Fibroblast of skin of abdomen (primary cell): ENCODE measurements at places on chromosomes 7 and 10.

- peak; percentile 20 for DNase-seq
Observed at GRCh38 chr10:71854031-71854430, 3.0 kb upstream of the PSAP start.

GRCh38 chr7:149450821-149451220 lies 10.0 kb downstream of the ZNF777 start:
- no peak for DNase-seq

GRCh38 chr10:101062232-101063049 lies 652 bp downstream of the KAZALD1 start:
- peak; percentile 49 for DNase-seq

DNA sequence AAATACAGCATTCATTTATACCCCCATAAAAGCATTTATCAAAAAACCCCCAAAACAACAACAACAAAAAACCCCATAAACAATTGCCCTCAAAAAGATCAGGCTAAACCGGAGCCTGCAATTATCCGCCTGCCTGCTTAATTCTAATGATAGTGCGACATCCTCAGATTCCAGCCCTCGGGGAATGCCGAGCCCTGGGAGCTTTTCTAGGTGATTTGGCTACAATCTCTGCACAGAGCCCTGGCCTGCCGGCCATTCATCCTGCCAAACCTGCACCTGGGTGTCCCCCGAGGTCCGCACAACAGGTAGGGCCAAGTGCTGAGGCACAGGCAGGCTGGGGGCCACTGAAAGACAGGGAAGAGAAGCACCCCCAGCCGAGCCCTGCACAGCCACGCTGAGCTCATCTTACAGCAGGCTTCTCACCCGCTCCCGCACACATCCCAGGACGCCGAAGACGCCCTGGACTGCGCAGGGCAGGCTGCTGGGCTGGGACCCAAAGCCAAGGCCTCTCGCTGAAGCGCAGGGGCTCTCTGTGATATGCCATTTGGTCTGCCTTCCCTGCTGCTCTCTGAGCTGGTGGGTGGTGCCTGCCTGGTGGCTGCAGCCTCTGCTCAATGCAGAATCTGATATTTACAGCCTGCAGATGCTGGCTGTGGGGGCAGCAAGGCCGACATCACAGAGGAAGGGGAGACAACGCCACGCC lies 57.5 kb downstream of the CAMK2B start:
- DNase-seq = no peak

- no peak for DNase-seq
Observed at GRCh38 chr10:59265141-59265540, 88.7 kb downstream of the PHYHIPL start.

DNA sequence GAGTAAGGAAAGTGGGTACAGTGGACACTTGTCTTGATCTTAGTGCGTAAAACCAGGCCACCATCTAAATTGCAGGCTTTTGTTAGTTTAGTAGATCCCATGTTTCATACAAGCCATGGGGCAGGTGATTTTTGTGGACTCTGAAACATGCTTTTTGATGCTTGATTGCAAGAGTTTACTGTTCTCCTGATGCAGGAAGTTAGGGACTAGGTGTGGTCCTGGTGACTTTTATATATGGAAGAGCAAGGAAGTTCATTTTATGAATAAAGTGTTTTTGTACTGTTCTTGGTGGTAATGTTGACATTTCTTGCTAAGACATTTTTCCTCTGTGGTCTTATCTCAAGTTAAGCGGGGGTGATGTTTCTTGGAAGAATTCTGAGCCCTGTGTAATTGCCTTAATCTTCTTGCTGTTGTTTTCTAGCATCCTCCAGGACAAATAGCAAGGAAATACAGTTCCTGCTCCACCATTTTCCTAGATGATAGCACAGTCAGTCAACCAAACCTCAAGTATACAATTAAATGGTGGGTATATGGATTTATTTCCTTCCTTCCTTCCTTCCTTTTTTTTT lies 89.0 kb upstream of the GJD4 start:
- DNase-seq = no peak

DNA sequence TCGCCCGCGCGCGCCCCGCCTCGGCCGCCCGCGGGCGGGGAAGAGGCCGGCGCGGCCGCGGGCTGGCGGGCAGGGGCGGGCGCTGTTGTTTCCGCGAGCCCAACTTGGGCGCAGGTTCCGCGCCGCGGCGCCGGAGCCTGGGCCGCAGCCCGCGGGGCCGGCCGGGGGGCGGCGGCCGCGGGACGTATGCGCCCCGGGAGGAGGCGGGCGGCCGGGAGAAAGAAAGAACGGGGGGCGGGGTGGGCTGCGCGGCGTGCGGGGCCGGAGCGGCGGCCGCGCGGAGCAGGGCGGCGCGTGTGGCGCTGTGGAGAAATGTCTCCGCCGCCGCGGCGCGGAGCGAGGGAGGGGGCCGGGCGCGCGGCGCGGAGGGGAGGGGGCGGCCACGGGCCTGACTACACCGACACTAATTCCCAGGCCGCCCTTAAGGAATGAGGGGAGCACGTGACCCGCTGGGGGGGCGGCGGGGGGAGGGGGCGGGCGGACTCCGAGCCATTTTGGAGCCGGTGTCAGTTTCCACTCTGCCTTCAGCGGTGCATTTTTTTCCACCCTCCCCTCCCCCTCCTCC lies at the start of gene BMI1:
Gene BMI1, plus strand, starts transcription at position 509 of the 565 bp plus-strand sequence. CDS start 5,351 bp downstream, outside the sequence.
- DNase-seq = peak; percentile 85
